ENCODE measurements at places on chromosomes 7 and 10. TPM values are rescaled to one million over a fixed set of nuclear protein-coding genes. Genes with fewer than 3 reads are reported as not detected.

- peaks cover 7% of the 10 kb centered on the region for H3K27me3 ChIP-seq
- DNase-seq: no peak
- H3K4me3 ChIP-seq: no peak overlapping the region
- H3K27ac ChIP-seq: no peak overlapping the region
- no peaks in the 10 kb centered on the region for H3K4me1 ChIP-seq
Observed at GRCh38 chr7:43385856-43386255, 197.1 kb upstream of the STK17A start.

TET1 gene
- total RNA-seq: 9.9 TPM

GRCh38 chr7:136293841-136294391 lies 316.8 kb upstream of the MTPN start:
- H3K4me1 ChIP-seq: no peaks in the 10 kb centered on the region
- no peaks in the 10 kb centered on the region for H3K36me3 ChIP-seq
- H3K4me3 ChIP-seq: no peak overlapping the region
- peaks cover 2% of the 10 kb centered on the region for H3K27me3 ChIP-seq

DNA sequence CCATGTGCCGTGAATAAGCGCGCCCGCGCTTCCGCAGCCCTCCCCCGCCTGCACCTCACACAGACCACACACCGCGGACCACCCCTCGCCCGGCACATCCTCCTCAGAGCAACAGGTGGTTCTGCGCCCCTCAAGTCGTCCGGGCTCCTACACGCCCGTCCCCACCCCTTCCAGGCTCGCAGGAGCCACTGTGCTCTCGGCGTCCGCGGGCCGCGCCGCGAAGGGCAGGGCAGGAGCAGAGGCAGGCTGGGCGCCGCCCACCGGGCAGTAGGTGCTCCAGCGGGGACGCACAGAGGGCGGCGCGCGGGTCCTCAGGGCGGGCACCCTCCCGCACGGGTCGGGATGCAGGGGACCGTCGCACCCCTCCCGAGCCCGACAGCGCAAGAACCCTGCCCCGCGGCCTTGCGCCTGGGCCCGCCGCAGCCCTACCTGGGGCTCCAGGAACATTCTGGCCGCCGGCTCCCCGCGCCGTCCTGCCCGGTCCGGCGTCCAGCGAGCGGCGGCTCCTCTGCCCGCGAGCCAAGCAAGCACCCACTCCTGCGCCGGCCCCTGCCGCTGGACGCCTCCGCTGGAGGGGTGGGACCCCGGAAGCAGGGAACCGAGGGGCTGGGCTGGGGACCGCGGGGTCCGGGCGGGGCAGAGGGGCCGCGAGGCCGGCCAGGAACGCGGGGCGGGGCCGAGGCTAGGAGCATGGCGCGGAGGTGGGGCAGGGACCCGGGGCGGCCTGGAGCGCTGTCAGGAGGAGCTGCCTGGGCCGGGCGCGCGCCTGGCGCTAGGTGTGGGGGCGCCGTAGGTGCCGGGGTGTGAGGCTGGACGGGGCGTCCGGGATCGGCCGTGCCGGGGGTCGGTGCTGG lies 37.4 kb downstream of the RASGEF1A start:
- peak overlapping the region; percentile 54 for H3K4me3 ChIP-seq
- H3K36me3 ChIP-seq: no peaks in the 10 kb centered on the region
- H3K4me1 ChIP-seq: peaks cover 6% of the 10 kb centered on the region
- peaks cover 61% of the 10 kb centered on the region for H3K27me3 ChIP-seq
- peak; percentile 88 for DNase-seq
- H3K27ac ChIP-seq: no peak overlapping the region

GRCh38 chr10:92200564-92200963 lies 90.3 kb downstream of the CPEB3 start:
- no peaks in the 10 kb centered on the region for H3K4me1 ChIP-seq
- no peak overlapping the region for H3K4me3 ChIP-seq
- no peak for DNase-seq
- H3K27me3 ChIP-seq: no peaks in the 10 kb centered on the region
- peaks cover 1% of the 10 kb centered on the region for H3K36me3 ChIP-seq
- no peak overlapping the region for H3K27ac ChIP-seq

DNA sequence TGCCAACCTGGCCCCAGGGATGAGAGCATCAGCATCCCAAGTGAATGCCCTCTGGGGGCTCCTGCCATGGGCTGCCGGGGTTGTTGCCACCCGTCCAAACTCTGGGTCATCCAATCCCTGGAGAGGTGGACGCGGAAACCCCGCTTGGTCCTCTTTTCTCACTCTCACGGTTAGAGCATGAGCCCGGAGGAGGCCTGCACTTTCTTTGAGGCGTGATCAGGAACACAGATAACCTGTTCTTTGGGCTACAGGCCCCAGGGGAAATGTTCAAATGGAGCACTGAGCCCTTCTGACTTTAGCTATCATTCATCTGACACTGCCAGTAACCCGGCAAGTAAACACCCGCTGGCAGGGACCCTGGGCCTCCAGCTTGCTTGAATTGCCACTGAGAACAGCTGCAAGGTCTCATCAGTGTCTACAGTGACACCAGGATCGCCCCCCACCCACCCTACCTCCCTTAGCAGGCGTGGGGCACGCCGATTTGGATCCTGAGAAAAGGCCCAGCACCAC lies 29.4 kb upstream of the SLF2 start:
- H3K4me1 ChIP-seq: peaks cover 10% of the 10 kb centered on the region
- peak; percentile 67 for DNase-seq
- H3K27me3 ChIP-seq: peaks cover 14% of the 10 kb centered on the region
- H3K36me3 ChIP-seq: no peaks in the 10 kb centered on the region
- no peak overlapping the region for H3K27ac ChIP-seq
- no peak overlapping the region for H3K4me3 ChIP-seq

CDK6 gene
- 162 TPM for total RNA-seq

GRCh38 chr10:125562737-125563136 lies 120.2 kb downstream of the TEX36 start:
- no peak overlapping the region for H3K27ac ChIP-seq
- H3K4me1 ChIP-seq: no peaks in the 10 kb centered on the region
- no peak for DNase-seq
- peaks cover 2% of the 10 kb centered on the region for H3K36me3 ChIP-seq
- no peak overlapping the region for H3K4me3 ChIP-seq
- peaks cover 34% of the 10 kb centered on the region for H3K27me3 ChIP-seq

GRCh38 chr10:112917681-112918080 lies 32.4 kb upstream of the TCF7L2 start:
- H3K4me3 ChIP-seq: no peak overlapping the region
- no peak overlapping the region for H3K27ac ChIP-seq
- peaks cover under 1% of the 10 kb centered on the region for H3K36me3 ChIP-seq
- DNase-seq: no peak
- peaks cover 24% of the 10 kb centered on the region for H3K4me1 ChIP-seq
- no peaks in the 10 kb centered on the region for H3K27me3 ChIP-seq

DNA sequence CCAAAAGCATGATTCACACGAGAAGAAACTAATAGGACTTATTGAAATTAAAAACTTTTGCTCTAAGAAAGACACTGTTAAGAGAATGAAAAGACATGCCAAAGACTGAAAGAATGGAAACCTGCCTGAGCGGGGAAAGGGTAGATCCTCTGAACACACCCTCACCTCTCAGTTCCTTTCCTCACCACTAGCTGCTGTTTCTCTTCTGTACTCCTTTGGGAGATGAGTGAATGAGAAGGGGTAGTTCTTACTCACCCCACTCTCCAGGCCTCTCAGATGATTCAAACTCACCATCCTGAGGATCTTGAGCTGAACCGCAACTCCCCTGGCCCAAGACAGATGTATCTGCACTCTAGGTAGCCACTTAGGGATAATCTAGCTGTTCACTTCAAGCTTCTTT lies 41.9 kb downstream of the IQUB start:
- H3K27me3 ChIP-seq: peaks cover 13% of the 10 kb centered on the region
- H3K27ac ChIP-seq: no peak overlapping the region
- peaks cover 2% of the 10 kb centered on the region for H3K36me3 ChIP-seq
- no peak for DNase-seq
- no peaks in the 10 kb centered on the region for H3K4me1 ChIP-seq
- H3K4me3 ChIP-seq: no peak overlapping the region

CCL24 gene
- not detected for total RNA-seq

GRCh38 chr7:73701357-73701995 lies 18.0 kb downstream of the STX1A start:
- no peak overlapping the region for H3K27ac ChIP-seq
- no peak for DNase-seq
- H3K36me3 ChIP-seq: peaks cover 19% of the 10 kb centered on the region
- peaks cover 26% of the 10 kb centered on the region for H3K4me1 ChIP-seq

DNA sequence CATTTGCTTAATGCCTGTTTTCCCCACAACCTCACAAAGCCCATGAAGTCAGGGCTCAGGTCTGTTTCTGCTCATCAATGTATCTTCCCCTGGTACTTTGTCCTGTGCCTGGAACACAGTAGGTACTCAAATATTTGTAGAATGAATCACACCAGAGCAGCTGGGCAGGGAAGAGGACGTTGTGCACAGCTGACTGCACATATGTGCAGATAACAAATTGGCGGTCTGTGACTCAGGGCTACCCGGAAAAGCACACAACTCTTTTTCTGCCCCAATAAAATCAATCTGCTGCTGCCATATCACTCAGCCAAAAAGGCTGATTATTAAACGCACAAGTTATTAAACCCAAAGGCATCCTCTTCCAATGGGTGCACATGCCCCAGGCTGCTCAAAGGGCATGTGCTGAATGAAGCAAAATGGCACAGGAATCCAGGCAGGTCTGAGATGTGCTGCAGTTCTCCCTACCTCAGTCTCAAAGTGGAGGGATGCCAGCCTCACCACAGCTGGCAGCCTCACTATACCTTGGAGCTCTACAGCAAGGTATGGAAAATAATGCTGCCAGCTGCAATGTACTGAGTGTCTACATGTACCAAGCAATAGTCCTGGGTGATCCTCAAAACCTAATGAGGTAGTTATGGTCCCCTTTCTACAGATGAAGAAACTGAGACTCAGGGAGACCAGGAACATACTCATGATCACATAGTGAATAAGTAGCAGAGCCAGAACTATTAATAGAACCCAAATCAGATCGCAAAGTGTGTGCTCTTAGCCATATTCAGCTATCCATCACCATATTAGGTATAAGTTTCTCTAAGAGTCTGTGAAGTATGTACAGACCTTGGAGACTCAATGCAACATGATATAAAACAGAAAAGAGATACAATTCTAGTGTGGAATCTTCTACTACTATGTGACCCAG lies 43.4 kb downstream of the SORBS1 start:
- H3K36me3 ChIP-seq: no peaks in the 10 kb centered on the region
- H3K27ac ChIP-seq: no peak overlapping the region
- H3K4me1 ChIP-seq: peaks cover 26% of the 10 kb centered on the region
- DNase-seq: no peak

GRCh38 chr7:28988810-28989209 lies 30.7 kb upstream of the TRIL start:
- no peak overlapping the region for H3K4me3 ChIP-seq
- no peak for DNase-seq
- H3K4me1 ChIP-seq: peaks cover 56% of the 10 kb centered on the region
- H3K27me3 ChIP-seq: no peaks in the 10 kb centered on the region
- no peaks in the 10 kb centered on the region for H3K36me3 ChIP-seq

- no peak overlapping the region for H3K27ac ChIP-seq
- no peaks in the 10 kb centered on the region for H3K27me3 ChIP-seq
- no peak overlapping the region for H3K4me3 ChIP-seq
- H3K36me3 ChIP-seq: peaks cover 3% of the 10 kb centered on the region
Observed at GRCh38 chr10:121709675-121710073, 111.4 kb upstream of the FGFR2 start.

GRCh38 chr7:129824291-129825208 lies 128.2 kb downstream of the UBE2H start:
- peak overlapping the region; percentile 89 for H3K4me3 ChIP-seq
- peaks cover 17% of the 10 kb centered on the region for H3K36me3 ChIP-seq
- peaks cover 36% of the 10 kb centered on the region for H3K4me1 ChIP-seq

GRCh38 chr10:28246023-28246422 lies 56.8 kb downstream of the MPP7 start:
- peaks cover 3% of the 10 kb centered on the region for H3K36me3 ChIP-seq
- H3K4me3 ChIP-seq: no peak overlapping the region
- no peak overlapping the region for H3K27ac ChIP-seq
- H3K4me1 ChIP-seq: peaks cover 59% of the 10 kb centered on the region
- no peak for DNase-seq
- no peaks in the 10 kb centered on the region for H3K27me3 ChIP-seq

CLDN3 gene
- 0.32 TPM for total RNA-seq

All from chondrocyte (in vitro differentiated cells).